ENCODE measurements at places on chromosomes 5 and 9.

DNA sequence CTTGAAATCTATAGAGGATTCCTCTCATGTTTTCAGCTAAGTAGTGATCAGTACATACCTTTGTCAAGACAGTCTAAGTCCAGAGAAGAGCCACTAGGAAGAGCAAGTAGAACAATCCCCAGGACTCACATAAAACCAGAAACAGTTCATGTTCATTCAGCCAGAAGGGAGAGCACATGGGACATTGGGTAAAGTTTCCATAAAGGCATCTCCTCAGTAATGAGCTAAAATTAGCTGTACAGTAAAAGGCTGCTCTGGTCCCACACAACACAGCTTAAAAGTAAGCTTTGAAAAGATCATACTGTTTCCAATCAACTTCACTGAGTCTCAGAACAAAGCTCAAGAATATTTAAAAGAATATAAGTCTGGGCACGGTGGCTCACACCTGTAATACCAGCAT lies 32.4 kb downstream of the HOMER1 start:
- no peak for DNase-seq

DNA sequence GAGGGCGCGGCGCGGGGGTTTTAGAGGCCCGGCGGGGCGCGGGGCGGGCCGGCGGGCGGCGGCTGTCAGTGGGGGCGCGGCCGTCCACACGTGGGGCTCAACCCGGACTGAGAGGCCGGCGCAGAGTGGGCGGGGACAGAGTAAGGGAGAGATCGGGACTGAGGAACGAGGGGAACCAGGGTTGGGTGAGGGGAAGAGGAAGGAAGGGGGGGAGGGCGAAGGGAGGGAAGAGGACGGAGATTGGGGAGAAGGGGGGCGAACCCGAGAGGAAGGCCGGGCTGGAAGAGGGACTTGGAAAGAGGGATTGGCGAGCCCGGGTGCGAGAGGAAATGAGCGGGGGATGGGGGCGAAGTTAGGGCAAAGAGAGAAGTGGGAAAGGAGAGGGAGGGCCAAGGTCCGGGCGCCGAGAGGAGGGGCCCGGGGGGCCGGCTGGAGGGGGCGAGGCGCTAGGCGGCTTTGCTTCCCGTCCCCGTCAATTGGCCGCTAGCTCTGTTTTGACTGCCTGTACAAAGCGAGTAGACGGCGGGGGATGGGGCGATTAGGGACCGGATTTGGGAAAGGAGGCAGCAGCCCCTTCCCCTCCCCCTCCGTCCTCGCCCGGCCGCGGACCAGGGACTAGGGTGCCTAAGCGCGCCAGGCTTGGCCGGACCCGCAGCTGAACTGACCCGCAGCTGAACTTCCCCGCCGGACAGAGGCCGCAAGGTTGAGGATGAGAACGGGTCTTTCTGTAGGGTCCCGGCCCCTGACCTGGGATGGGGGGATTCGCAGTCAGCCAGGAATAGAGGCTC lies 399 bp upstream of the FBN2 start:
- DNase-seq: no peak

GRCh38 chr5:82603033-82603987 lies 325.2 kb upstream of the RPS23 start:
- no peak for DNase-seq

- no peak for DNase-seq
These were observed 179.2 kb downstream of the HSD17B3 start for GRCh38 chr9:96122751-96123150.

GRCh38 chr5:167205881-167206280 lies 1085.6 kb upstream of the WWC1 start:
- no peak for DNase-seq

DNA sequence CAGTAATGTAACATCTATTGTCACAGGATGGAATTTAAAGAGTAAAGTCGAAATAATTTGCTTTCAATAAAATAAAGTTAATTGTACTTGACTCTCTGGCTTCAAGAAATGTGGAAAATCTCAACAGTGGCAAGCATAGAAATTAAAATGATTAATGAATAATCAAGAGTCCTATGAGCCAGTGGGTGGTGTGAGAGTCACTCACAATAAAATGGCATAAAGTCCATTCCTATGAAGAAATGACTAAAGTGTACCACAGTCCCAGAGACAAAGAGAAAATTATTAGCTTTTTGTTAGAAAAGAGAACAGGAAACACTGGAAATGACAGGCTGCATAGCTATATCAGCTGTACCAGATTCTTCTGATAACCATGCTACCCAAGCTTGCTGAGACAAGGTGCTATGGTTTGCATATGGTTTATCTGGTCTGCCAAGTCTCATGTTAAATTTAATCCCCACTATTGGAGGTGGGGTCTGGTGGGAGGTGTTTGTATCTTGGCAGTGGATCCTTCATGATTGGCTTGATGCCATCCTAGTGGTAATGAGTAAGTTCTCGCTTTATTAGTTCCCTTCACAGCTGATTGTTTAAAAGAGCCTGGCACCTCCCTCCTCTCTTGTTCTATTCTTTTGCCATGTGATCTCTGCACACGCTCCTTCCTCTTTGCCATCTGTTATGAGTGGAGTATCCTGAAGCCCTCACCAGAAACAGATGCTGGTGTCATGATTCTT lies 647.7 kb upstream of the ITGA1 start:
- DNase-seq: no peak

DNA sequence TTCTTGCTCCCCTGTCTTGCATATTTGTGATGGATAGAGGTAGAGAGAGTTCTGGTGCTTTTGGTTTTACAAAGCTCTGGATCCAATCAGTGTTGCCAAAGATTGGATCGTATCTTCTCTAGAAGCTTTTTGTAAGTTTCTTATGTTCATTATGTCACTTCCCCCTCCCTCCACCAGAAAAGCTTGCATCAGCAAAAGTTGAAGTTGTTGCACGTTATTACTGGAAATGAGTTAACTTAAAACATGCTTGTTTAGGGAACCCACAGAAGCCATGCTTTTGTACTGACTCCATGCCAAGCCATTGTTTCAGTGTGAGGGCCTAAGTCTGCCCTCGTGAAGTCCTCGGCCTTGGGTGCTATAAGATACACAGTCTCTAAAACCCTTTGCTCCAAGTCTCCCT lies 186.5 kb downstream of the ERCC6L2 start:
- no peak for DNase-seq

DNA sequence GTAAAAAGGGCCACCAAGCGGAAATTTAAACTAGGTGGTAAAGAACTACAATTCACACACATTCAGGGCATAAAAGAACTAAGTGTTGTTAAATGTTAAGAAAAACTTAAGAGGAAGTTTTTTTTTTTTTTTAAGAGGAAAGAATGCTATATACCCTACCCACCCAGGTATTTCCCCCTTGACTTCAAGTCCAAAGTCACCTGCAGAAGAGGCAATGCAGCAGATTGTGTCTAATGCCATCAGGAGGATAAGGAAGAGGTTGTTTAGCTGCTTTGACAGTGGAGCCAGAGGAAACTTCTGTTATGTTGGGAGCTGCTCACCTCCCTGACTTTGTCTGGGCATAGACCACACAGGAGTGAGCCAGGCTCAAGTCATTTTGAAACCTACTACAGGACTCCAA lies 69.2 kb downstream of the MPDZ start:
- DNase-seq: no peak

- DNase-seq: no peak
These were observed 6.8 kb upstream of the ANGPTL2 start for GRCh38 chr9:127129073-127129717.

GRCh38 chr5:78076351-78076750 lies 218.1 kb downstream of the AP3B1 start:
- no peak for DNase-seq
